ENCODE measurements at places on chromosomes 6 and 20. TPM values are rescaled to one million over a fixed set of nuclear protein-coding genes. Genes with fewer than 3 reads are reported as not detected.

The ANKEF1 gene
- 1.4 TPM for total RNA-seq

The CNBD2 gene
- 1.8 TPM for total RNA-seq

The TNF gene
- not detected for total RNA-seq

The FAM184A gene
- total RNA-seq, result 1.4 TPM

The PLN gene
- total RNA-seq, result not detected
